ENCODE measurements at places on chromosomes 11 and 22.
A peak's percentile ranks its signal among the peaks of the same experiment; 100 is the strongest.

GRCh38 chr22:39661842-39662685 lies 91.5 kb downstream of the CACNA1I start:
- peak; percentile 38 for DNase-seq

DNA sequence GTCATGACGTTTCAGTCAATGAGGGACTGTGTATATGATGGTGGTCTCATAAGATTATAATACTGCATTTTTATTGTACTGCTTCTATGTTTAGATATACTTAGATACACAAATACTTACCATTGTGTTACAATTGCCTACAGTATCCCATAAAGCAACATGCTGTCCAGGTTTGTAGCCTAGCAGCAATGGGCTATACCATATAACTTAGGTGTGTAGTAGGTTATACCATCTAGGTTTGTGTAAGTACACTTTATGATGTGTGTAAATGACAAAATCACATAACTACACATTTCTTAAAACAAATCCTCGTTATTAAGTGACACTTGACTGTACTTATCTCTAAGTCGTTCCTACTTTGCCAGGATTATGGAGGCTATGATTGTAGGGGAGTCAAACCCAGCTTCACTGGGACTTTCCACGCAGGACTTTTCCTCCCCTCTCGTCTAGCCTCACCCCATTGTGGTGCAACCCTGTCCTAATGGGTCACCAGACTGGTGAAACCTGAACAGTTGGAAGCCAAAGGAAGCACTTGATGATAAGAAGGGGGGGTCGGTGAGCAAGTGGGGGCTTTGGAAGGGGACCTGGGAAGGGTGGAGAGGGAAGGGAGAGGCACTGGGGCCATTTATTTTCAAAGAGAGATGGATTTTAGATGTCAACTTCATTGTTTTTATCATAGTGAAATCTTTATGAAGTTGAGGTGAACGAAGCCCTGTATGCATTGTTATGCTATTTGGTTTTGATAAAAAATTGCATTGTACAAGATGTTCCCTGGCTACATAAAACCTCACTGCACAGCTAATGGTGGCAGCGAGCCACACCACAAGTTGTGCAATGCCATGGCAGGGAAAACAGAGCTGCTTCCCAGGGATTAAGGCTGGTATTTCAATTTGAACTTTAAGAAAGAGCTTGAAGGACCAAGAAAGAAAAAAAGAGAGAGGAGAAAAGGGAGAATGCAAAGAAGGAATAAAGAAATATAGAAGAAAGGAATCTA lies 129.1 kb downstream of the EHF start:
- no peak for DNase-seq

- no peak for DNase-seq
These were observed 24.4 kb upstream of the FBLN1 start for GRCh38 chr22:45478108-45478771.

DNA sequence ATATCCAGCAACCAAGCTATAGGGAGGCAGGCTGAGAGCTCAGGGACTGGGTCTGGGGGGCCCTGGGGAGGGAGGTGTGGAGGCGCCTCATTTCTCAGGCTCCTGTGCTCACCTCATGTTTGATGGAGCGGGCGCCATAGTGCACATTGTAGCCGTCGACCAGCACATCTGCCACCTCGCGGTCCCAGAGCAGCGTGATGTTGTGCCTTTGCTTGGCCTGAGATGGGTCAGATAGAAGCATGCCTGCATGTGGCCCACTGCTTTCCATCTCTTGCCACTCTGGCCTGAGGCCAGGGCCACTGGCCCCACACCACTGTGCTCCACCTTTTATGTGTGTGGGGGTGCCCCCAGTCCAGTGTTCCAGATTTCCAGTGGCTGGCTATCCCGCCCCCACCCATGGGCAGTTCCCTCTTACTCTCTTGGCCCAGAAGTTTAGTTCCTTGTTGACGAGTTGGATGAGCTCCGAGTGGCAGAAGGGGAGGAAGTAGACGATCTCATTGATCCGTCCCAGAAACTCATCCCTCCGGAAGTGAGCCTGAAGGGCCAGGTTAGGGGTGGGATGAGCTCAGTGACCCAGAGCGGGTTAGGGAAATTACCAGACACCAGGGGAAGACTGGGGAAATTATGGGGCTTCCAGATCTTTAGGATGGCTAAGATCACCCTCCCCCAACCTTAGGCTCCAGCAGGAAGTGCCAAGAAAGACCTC lies 50.1 kb upstream of the PHOX2A start:
- no peak for DNase-seq

DNA sequence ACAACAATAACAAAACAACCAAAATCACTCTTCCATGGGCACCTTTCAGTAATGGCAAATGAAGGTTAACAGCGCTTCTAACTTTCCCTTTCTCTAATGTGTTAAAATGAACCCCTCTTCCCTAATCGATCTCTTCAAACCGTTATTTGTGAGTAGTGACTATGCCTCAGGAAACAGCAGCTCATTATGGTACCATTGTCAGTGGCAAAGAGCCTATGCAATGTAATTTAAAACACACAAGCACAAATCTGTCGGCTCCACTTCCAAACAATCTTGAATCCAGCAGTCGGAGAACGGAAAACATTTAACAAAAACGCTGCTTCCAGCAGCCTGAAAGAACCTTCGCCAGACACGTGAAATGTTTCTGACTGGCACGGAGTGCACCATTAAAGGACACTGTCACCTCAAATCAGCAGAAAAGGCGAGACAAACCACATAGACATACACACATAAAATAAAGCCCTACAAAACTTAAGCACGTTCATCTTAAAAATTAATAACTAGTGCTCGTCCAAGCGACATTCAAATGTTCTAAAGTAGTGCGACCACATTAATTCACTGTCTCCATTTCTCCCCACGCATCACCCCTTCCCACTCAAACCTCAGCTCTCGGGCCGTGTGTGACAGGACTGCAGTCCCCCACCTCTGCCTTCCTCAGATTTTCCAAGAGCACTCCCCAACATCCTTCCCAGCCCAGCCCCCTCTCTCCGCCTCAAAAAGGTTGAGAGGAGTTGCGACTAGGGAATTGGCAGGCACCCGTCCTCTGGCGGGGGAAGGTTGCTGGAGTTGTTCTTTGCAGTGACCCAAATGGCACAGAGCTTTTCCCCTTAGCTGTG lies 748 bp downstream of the RAB30 start:
- no peak for DNase-seq

DNA sequence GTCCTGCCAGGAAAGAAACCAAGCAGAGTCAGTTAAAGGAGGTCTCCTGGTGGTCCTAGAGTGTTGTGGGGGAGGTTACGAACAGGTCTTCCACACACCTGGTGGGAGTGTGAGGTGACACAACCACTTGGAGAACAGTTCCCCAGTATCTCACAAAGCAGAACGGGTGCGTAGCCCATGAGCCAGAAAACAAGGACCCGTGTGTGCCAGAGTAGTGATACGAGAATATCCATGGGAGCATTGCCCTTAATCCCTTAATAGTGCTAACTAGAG lies 21.7 kb upstream of the CLDN5 start:
- DNase-seq, result no peak

DNA sequence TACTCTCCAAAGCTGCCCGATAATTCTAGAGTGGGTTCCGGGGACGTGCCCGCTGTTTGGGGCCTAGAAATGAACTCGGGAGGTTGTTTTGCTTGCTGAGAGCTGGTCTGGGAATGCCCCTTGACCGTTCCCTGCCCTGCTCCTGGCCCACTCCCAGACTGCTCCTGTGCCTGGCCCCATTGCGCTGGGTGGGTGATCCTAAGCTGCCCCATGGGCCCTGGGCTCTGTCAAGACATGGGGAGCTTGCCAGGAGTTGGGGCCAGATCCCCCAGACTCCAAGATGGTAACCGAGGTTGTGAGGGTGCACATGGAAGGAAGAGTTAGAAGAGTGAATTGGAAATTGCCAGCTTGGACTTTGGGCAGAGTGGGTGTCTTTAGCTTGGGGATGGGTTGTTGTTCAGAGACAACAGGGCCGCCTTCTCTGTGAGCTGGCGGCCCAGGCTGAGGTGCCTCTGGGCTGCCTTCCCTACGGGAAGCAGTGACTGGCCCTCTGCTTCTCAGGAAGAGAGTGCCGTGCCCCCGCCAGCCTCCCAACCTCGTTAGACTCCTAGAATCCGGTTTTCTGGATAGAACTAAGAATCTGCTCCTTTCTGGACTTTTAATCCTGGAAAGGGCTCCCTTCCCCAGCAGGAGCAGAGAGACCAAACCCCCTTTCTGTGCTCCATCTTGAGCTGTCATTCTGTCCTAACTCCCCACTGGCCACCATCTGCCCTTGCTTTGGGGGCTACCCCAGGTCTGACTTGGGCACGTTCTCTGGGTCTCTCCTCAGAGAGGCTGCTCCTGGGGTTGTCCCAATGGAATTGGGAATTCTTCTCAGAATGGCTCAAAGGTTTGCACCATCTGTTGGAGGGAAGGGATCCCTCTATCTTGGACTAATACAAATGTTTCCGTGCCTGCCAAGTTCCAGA lies 1.8 kb downstream of the ST3GAL4 start:
- no peak for DNase-seq

GRCh38 chr11:77647654-77648305 lies 10.2 kb upstream of the CLNS1A start:
- DNase-seq, result no peak

DNA sequence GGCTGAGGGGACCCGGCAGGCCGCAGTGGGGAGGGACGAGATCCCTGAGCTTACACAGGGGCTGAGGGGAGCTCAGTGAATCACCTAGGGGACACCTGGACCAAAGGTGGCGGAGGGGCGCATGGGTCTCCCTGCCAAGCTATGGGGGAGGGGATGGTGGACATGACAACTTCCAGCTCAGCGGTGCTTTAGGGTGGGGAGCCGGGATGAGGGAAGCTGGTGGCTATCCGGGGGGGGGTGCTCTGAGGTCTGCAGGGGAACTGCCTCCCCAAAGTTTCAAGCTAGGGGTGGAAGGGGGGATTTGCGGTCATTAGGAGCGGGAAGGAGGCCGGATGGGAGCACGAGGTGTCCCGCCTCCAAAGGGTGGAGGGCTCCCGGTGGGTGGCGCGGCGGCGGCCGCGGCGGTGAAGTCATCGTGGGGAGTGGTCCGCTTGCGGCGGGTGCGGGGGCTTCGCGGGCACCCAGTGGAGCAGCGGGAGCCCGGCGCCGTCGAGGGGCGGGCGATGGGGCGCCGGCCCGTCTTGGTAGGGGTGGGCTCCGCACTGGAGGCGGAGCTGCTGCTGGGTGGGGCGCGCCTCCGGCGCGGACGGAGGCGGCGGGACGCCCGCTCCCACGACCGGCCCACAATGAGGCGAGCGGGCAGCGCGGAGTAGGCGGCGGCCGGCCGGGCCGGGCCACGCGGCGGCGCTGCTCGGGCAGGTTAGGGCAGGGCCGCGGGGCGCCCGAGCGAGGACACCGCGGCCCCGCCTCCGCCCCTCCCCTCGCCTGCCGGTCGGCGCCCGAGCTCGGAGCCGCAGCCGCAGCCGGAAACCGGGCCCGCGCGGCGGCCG lies at the start of gene MICALL1:
Gene MICALL1 (plus strand): TSS at position 764 of the 830 bp plus-strand sequence. CDS start 126 bp downstream, outside the sequence.
- DNase-seq, result peak; percentile 16

- no peak for DNase-seq
These were observed 27.8 kb downstream of the LGR4 start for GRCh38 chr11:27444801-27445215.

DNA sequence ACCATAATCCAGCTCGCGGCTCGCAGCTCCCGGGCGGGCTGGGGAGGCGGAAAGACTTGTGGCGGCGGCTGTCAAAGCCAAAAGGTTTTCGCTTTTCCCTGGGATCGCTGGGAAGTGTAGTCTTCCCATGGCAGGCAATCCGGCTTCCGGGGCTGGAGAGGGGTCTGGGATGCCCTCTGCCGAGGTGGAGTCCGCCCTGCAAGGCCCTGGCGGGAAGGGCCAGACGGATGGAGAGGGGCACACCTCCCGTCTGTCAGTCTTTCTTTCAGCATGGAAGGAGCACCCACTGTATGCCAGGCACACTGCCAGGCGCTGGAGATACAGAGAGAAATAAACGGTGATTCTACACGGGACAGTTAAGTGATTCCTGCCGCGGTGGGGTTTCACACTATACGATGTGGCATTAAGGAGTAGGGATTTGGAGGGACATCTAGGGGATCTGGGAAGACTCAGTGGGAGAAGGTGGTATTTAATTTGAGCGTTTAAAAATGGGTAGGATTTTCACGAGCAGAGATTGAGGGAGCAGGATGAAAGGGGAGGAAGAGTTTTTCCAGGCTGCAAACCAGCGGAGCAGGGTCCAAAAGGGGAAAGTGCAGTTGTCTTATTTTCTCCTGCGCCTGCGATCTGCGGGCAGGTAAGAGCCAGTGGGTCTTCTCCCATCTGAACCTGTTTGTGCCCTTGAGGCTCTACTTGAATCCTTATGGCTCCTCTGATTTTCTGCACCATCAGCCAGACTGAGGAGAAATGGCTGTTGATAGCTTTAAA lies at the start of gene BACE1:
Gene BACE1 (minus strand): TSS at position 60 of the 765 bp plus-strand sequence. CDS start 461 bp downstream, outside the sequence.
- no peak for DNase-seq

- DNase-seq, result no peak
These were observed 93.8 kb upstream of the ARHGAP42 start for GRCh38 chr11:100593291-100593690.
